ENCODE measurements at places on chromosomes 12 and 14.
A peak's percentile ranks its signal among the peaks of the same experiment; 100 is the strongest.

- DNase-seq: no peak
These were observed 272.4 kb downstream of the ACSS3 start for GRCh38 chr12:81350309-81350708.

- DNase-seq: peak; percentile 37
These were observed 413 bp upstream of the TUBA1C start for GRCh38 chr12:49264466-49264872.

DNA sequence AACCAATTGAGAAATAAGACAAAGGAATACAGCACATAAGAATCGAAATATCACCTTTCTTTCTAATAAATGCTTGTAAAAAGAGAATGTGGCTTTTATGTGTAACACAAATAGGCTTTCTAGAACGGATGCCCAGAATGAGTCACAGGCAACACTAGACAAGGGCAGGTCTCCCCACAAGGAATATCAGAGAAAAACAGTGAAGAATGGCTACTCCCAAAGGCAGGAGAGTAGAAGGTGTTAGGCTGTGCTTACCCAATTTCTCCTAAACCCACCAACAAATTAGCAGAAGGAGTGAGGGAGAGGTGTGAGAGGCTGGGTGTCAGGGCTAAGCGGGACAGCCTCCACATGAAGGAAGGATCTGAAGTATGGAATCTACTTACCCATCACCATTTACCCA is 55.2 kb downstream of the GALNT4 start:
- DNase-seq: peak; percentile 69

DNA sequence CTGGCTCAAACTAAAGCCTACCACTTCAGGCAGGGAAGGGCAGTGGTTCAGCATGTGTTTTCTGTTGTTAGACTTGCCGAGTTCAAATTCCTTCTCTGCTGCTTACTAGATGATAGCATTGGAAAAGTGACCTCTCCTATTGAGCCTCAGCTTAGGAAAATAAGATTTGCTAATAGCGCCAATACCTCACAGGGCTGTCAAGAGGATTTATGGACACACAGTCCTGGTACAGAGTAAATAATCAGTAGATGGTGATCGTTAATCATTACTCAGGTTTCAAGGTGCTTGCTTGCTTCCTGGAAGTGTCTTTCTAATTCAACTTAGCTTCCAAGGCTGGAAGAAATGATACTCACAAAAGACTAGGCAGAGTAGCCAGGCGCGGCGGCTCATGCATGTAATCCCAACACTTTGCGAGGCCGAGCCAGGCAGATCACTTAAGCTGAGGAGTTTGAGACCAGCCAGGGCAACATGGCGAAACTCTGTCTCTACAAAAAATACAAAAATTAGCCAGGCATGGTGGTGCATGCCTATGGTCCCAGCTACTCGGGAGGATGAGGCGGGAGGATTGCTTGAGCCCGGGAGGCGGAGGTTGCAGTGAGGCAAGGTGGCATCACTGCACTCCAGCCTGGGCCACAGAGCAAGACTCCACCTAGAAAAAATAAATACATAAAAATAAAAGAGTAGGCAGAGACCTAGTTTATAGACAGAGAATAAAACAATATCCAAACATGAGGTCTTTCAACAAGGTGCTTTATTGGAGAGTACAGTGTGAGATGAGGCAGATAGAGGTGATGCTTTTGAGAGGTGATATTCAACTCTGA is 6.0 kb downstream of the PLA2G1B start:
- no peak for DNase-seq

DNA sequence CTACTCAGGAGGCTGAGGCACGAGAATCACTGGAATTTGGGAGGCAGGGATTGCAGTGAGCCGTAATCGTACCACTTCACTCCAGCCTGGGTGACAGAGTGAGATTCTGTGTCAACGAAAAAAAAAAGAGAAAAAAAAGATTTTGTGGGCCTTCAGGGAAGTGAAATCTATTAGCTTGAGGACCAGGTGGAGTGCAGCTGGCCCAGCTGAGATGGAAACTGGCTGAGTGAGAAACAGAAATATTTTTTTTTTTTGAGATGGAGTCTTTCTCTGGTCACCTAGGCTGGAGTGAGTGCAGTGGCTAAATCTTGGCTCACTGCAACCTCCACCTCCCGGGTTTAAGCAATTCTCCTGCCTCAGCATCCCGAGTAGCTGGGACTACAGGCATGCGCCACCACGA is 2.3 kb upstream of the CLEC4C start:
- DNase-seq: no peak

DNA sequence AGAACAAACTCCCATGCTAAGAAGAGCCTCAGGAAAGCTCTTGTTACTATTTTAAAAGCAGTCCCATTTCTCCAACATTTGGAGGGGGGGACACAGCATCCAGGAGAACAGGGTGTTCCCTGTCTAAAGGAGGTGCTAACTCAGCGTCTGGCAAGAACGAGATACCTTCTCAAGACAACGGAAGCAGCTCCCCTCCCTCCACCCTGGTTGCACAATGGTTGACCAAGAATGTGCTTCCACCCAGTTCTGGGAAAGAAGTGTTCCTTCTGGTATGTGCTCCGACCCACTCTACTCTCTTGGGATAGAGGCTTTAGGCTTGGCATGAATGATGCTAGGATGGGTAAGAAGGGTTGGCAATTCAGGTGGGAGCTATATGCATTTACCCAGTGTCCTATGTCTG is 1.5 kb upstream of the KRT6A start:
- DNase-seq: no peak

DNA sequence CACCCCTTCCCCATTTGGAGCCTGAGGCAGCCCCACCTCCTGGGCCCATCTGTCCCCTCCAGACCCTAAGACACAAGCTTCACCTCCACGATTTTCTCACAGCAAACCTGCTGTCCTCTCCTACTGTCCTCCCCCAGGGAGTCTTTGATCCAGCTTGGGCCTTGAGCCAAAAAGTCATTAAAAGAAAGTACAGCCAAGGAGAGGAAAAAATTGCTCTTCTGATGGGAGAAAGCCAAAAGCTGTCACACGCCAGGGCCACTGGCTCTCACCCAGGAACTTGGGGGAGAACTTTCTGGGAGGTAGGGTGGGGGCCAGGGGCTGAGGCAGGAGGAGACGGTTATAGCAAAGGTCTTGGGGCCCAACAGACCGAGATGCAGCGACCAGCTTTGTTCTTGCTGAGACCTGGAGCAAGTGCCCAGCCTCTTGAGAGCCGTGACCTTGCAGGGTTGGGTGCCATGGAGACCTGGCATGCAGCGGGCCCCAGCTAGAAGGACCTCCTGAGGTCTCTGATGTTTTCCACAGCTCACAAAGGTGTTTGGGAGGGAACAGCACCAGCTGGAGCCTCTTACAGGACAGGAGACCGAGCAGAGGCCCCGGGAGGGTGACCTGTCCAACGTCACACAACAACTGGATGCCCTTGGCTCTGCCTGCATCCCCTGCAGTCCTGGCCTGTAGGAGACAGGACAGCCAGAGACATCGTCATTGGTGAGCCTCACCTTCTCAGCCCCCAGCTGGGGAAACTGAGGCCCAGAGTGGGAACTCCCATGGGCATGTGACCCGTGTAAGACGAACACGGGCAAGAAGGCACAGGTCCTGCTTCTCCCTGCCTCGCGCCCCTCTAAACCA is 124.5 kb downstream of the CALM1 start:
- no peak for DNase-seq

GRCh38 chr14:106489112-106489881 is 962.9 kb downstream of the TMEM121 start:
- no peak for DNase-seq

DNA sequence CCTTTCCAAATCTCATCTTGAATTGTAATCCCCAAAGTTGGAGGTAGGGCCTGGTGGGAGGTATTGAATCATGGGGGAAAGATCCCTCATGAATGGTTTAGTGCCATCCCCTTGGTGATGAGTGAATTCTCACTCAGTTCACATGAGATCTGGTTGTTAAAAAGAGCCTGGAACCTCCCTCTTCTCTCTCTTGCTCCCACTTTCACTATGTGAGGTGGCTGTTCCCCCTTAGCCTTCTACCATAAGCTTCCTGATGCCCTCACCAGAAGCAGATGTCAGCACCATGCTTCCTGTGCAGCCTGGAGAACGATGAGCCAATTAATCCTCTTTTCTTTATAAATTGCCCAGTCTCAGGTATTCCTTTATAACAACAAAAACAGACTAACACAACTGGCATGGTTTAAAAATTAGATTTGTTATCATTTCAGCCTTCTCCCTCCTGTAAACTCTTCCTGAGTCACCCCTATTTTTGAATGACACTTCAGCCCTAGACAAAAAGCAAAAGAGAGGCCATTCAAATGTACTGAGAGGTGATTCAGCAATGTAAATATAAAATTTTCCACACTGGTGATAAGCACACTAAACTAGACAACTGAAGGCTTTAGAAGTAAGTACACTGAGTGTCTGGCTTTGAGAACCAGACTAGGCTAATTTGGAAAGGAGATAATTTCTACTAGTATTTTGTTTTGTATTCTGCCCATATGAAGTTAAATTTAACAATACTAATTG is 212.1 kb upstream of the ABCD2 start:
- no peak for DNase-seq

Data from CD4-positive, alpha-beta T cell treated with Interleukin-15 for 4 hours (primary cell).